Spinal cord (tissue), 10 donors: ENCODE measurements at places on chromosomes 2 and 18.

- no peak for DNase-seq
These were observed 176.3 kb downstream of the ZFP36L2 start for GRCh38 chr2:43049836-43050801.

- no peak for DNase-seq
These were observed 174.0 kb upstream of the SLC8A1 start for GRCh38 chr2:40625849-40626248.

GRCh38 chr2:128714851-128715312 lies 396.2 kb upstream of the HS6ST1 start:
- DNase-seq, result no peak

GRCh38 chr2:148545390-148546256 lies 98.9 kb upstream of the EPC2 start:
- DNase-seq, result no peak

DNA sequence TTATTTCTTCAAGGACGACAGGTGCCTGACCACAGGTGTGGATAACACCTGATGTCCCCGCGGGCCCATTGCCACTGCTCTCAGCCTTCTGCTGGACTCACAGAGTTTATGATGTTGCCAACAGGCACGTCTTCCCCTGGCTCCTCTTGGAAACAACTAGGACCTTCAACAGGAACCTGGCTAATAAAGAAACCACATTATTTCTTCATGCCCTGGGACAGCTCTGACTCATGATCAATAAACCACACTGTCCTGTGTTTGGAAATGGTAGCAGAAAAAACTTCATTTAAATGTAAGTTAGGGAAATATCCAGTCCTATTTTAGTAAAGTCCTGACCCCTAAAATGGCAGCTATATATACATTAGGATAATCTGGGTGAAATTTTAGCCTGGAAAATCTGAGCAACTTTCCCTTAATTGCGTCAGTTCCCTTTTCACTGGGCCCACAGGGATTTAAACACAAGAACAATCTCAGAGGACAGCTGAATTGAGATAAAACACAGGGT lies 158.9 kb downstream of the VAPA start:
- no peak for DNase-seq

- DNase-seq, result no peak
These were observed 12.2 kb upstream of the ZAP70 start for GRCh38 chr2:97701186-97701585.

DNA sequence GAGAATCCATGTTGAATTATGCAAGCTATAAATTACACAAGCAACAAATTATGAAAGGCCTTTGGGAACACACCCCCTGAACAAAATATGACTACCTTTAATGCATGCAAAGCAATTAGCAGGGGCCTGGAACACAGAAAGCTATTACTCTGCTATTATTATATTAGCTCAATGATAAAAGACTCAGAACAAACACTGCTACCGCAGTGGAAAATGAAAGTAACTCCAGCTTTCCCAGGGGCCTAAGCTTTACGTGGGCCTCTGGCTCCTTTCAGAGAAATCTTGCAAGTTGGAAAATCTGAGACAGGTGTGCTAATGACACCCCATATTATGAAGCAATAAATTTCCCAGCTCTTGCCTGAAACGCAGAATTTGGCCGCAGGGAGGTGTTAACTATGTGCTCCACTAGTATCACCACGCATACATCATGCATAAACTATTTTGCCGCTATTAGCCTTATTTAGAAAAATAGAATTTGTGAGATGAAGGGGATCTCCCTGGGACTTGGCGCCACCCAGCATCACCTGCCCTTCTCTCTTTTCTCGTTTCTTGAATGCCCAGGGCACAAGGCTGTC lies 321.6 kb upstream of the LYPD1 start:
- DNase-seq, result no peak

DNA sequence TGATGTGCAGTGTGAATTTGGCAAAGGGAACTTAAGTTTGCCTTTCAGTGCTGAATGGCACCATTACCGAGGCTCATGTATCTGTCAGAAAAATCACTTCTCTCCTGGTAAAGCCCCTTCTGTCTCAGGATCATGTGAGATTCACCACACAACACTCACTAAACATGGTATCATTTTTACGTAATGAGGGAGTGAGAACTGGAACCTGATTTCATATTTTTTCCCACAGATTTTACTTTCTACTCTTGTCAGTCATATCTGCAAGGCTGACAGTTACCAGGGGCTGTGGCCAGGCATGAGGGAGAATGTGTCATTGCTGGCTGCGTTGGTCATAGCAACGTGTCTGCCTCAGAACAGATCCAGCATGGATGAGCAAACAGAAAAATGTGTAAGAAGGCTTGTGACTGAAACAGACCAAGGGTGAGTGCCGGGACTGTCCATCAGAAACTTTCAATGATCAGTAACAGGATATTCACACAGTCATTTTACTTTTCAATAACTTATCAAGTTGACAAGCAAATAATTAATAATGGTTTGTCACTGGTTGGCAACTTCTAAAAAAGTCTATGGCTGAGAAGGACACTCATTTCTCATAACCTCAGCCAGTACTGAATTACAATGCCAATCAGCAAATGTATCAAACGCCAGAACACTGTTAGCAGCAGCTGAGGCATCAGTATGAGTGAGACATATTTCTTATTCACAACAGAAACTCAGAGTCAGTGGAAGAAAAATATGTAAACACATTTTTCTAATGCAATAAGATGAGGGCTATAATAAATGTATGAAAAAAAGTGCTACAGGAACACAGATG lies 100.5 kb downstream of the CDC42EP3 start:
- no peak for DNase-seq

DNA sequence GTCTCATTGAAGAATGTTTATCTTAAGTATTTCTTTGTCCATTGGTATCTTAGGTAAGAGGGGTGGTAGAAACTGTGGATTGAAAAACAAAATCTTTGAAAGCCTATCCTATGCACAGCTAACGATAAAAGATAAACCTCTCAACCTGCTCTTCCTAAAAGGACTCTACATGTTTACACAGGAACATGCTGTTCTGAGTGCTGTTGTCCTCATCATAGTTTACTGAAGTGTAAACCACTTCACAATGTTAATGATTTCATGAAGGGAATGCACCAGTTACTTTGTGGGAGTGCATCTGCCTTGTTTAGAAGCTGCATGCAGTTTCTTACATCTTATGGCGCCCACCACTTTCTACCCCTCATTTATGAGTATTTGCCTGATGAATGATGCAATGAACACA lies 1.2 kb downstream of the ACMSD start:
- DNase-seq, result no peak

GRCh38 chr18:77098538-77099174 lies 33.9 kb downstream of the MBP start:
- DNase-seq, result no peak

GRCh38 chr2:190640117-190640516 lies 8.8 kb upstream of the NAB1 start:
- no peak for DNase-seq

DNA sequence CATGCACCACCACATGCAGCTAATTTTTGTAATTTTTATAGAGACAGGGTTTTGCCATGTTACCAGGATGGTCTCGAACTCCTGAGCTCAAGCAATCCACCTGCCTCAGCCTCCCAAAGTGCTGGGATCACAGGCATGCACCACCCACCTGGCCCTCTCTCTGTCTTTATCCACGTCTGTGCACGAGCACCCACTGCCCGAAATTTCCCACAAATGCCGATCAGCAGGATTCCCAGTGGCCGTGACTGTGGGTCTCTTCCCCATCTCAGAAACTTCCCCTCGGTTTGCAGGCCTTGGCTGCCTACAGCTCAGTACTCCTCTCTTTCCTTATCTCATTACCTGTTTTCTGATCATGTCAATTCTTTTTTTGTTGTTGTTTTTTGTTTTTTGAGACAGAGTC lies 217.3 kb downstream of the TTC32 start:
- no peak for DNase-seq

DNA sequence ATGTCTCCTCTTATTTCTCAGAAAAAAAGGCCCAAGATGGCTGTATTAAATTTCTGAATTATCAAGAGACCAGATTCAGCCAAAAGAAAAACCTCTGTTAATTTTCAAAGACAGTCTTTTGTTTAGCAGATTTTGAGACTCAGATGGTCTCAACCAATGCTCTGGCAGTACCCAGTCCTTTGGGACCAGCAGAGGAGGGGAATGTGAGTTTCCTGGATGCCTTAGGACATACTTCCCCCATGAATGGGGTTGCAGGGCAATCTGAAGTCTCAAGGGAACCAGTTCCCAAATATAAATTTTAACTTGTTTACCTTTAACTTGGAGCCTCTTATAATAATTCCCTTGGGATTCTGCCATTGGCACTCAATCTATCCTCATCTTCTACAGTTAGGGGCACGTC lies 107.8 kb upstream of the ZNF521 start:
- no peak for DNase-seq

DNA sequence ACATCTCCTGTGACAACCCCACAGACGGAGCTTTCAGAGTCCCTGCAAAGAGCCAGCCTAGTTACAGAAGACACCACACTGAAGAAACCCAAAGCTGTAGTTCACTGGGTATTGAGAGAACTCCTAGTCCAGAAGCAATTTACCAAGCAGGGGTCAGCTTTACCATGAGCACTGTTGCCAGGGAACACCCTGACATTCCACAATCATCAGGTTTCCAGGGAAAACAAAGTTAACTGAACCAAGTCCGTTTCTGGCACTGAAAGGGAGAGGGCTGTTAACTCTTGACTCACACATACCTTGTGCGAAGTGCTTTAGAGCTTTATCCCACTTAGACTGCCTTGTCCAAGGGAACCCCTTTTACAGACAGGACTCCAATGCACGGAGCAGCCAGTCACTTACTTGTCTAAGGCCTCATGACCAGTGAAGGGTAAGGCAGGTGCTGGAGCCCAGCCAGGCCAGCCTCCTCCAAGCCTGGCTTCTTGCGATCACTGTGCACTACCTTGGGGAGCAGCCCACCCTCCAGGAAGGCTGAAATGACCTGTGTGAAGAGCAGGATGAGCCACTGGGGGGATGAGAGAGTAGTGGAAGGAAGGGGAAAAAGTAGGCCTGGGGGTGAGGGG lies 53.9 kb downstream of the REEP1 start:
- no peak for DNase-seq

GRCh38 chr2:219571311-219572236 lies at the start of gene OBSL1:
OBSL1 (minus strand) TSS chr2:219571539; CDS start chr2:219571232, 307 bp downstream.
- DNase-seq, result no peak

GRCh38 chr2:100264121-100264520 lies 58.2 kb downstream of the LONRF2 start:
- no peak for DNase-seq

GRCh38 chr2:8577573-8577972 lies 104.3 kb upstream of the ID2 start:
- DNase-seq, result no peak
